ENCODE measurements at places on chromosomes 13 and 19.

GRCh38 chr13:94033098-94033497 is 446.4 kb downstream of the DCT start:
- no peak for DNase-seq

DNA sequence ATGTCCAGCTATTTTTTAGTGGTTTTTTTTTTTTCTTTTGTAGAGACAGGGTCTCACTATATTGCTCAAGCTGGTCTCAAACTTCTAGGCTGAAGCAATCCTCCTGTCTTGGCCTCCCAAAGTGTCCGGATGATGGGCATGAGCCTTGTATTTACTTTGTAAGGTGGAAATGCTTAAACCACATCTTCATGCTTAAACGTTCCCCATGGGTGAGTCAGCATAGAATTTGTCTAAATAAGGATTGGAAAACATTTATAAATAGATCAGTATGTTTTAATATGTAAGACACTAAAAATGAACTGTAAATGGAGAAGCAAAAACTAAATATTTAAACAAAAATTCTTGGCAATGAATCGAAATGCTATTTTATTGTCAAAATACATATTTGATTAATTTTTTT is 698.0 kb downstream of the PCDH9 start:
- DNase-seq: no peak

DNA sequence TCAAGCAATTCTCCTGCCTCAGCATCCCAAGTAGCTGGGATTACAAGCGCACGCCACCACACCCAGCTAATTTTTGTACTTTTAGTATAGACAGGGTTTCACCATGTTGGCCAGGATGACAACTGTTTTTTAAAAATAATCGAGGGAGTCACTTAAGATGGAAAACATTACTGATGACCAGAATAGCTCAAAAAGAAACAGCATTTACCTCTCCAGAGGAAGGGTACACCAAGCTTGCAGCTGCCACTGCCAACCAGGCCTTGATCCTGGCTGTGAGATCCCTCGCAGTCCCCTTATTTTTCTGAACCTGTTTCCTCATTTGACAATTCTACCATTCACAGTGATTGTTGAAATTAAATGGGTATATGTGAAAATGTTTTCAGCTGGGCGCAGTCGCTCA is 14.5 kb downstream of the PDCD5 start:
- no peak for DNase-seq

DNA sequence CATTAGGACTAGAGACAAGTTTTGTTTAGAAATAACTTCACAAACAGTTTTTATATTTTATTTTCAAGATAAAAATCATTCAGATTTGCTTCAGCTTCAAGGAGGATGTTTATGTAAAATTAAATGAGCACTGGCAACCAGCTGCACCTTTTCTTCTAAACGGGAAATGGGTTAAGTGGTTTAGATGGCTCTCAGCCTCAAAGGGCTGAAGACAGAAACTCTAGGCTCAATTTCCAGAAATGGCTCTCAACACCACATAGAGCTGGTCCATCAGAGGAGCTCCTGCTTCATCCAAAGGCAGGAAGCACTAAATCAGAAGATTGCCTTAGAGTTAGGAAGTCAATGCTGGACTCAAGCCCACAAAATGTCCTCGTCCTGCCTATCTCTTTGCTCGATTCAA is 74.7 kb downstream of the ZNF429 start:
- DNase-seq: no peak

DNA sequence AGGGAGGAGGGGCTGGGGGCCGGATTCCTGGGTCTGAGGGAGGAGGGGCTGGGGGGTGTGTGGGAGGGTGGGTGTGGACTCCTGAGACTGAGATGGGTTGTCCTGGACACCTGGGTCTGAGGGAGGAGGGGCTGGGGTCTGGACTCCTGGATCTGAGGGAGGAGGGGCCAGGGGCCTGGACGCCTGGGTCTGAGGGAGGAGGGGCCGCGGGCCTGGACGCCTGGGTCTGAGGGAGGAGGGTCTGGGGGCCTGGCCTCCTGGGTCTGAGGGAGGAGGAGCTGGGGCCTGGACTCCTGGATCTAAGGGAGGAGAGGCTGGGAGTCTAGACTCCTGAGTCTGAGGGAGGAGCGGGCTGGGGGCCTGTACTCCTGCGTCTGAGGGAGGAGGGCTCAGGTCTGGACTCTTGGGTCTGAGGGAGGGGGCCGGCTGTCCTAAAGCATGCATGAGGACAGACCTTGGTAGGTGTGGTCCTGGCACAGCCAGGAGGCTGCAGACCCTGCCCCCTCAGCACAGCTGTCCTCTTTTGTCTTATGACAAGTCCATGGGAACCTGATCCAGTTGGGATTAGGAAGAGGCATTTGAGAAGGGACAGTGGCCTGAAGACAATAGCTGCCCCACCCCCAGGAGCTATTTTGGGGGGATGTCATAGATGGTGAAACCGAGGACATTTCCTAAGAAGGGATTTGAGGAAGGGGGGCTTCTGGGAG is 1.3 kb downstream of the TNNT1 start:
- DNase-seq: no peak

- DNase-seq: no peak
Measured at GRCh38 chr19:4186087-4186993, 3.9 kb downstream of the ANKRD24 start.

GRCh38 chr13:40187324-40187795 is 479.1 kb downstream of the FOXO1 start:
- no peak for DNase-seq

DNA sequence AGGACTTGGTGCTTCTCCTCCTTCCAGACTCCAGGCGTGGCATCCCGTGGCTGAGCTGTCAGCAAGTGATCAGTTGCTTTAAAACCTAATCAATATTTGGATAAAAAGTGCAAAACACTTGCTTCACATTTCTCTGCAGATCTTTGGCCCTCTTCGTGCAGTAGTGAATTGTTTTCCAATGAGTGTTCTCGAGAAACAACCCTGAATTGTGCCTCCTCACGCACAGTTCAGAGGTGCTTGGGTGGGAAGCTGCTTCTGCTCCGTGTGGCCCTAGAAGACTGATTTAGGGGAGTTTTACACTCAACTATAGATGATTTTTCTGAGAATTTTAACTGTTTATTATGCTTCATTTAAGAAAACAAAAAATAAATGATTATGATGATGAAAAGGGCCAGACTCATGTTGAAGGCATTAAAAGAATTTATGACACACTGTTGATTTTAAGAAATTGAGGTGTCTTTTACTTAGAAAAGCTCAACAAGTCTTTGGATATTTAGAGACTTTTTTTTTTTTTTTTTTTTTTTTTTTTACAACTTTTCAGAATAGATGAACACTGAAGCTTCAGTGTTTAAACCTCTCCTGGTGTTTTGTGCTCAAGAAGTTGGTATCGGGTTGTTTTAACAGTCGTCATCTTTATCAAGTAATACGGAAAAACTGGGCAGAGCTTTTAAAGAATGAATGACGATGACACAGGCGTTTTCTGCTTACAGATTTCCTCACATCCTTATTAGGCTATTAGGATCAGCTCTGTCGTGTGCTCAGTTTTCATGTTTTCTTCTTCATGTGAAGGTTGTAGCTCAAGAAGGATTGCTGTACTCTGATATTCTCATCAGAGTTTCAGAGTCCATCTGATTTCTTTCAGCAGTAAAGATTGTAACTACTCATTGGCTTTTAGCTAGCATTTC is 39.5 kb upstream of the TEX29 start:
- DNase-seq: no peak

GRCh38 chr19:45099467-45100191 is 6.7 kb downstream of the PPP1R37 start:
- no peak for DNase-seq

GRCh38 chr13:37138169-37138568 is 32.7 kb upstream of the CSNK1A1L start:
- DNase-seq: no peak

DNA sequence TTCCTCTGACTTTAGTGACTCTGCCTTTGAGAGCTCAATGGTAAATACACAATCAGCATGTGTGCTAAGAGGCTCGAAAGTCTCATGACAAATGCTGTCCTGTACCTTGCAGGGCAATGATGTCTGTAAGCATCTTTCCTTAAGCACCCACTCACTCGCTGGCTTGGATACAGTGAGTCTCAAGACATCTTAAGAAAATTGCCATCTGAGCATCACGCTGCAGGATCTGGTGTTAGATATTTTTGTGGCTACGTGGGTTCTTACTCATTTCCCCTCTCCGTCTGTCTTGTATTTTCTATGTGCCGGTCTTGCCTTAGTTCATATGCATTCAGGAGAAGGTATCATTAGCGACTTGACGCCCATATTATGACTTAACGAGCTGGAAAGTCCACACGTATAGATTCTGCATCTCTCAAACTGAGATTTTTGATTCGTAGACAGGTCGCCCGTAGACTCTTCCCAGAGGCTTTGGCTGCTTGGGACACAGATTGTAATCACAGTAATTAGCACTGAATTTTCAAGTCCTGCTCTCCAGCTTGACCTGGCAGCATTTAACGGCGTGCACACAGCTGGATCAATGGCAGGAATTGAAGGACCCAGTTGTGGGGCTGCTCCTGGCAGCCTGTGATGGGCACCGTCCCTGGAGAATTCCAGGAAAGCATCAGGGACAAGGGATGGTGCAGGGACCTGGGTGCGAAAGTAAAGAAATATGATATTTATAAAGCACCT is 231.2 kb downstream of the ZIC5 start:
- DNase-seq: no peak

DNA sequence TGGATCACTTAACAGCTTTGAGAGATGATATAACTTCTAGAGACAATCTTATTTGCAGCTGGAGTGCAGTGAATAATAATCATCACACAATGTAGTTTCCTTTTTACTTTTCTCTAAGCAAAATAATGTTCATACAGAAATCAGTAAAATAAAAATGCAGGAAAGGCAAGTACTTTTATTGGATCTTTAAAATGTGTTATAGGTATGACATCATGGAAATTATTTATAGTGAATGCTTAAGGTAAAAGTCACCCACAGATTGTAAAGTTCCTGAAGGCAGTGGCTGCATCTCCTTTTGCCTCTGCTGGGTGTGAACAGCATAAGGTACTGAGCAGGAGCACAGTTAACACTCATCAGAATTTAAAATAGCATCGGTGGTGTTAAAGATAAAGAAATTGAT is 17.3 kb upstream of the IL17D start:
- no peak for DNase-seq

GRCh38 chr13:71461892-71462291 is 405.1 kb downstream of the DACH1 start:
- DNase-seq: no peak

DNA sequence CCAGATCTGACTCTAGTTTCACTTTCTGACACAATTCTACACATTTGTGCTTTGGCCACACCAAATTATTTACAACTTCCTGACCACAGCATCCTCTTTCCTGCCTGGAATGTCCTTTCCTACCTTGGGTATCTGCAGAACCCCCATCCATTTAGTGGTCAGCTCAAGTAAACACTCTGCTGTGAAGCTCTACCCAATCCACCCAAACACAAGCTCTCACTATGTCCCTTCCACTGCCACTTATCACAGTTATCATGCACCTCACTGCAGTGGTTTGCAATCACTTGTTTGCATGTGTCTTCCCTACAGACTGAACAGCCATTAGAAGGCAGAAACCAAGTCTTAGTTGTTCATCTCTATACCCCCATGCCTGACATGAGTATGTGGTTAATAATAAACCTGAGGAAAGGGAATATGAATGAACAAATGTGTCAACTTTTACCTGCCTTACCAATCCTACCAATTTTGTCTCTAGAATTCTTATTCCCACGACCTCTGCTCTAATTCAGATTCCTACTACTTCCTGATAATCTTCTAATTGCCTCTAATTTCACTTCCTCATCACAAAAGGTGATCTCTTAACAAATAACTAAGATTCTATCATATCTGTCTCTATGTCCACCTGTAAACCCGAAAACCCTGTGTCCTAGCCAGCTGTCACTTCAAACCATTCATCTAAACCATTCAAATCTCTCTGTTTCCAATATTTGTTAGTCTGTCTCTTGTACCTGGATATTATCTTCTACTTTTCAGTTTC is 25.1 kb downstream of the LNX2 start:
- no peak for DNase-seq

DNA sequence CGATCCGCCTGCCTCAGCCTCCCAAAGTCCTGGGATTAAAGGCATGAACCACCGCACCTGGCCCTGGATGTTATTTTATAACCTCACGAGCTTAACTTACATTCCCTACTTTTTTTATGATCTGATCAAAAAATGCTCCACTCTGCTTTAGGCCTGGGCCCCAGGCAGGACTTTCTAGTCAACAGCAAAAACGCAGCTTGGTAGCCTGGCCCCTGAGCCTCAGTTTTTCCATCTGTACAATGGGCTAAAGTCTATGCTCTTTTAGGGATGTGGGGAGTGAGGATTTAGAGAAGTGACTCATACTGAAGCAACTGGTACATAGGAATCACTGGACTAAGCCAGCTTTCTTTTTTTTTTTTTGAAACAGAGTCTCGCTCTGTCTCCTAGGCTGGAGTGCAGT is 11.9 kb upstream of the PIK3R2 start:
- DNase-seq: no peak

- no peak for DNase-seq
Measured at GRCh38 chr19:45917421-45918091, 3.0 kb upstream of the NANOS2 start.

- DNase-seq: no peak
Measured at GRCh38 chr19:56839652-56840450, 675 bp downstream of the PEG3 start.

- no peak for DNase-seq
Measured at GRCh38 chr13:28138756-28139470, 568 bp downstream of the PAN3 start.

- DNase-seq: no peak
Measured at GRCh38 chr13:113998781-113999617, 25.1 kb upstream of the C13orf46 start.

- no peak for DNase-seq
Measured at GRCh38 chr19:46528601-46529590, 33.2 kb upstream of the PNMA8B start.

GRCh38 chr13:96629331-96629730 is 364.9 kb downstream of the OXGR1 start:
- no peak for DNase-seq

- no peak for DNase-seq
Measured at GRCh38 chr13:23845105-23845725, 44.0 kb downstream of the MIPEP start.

DNA sequence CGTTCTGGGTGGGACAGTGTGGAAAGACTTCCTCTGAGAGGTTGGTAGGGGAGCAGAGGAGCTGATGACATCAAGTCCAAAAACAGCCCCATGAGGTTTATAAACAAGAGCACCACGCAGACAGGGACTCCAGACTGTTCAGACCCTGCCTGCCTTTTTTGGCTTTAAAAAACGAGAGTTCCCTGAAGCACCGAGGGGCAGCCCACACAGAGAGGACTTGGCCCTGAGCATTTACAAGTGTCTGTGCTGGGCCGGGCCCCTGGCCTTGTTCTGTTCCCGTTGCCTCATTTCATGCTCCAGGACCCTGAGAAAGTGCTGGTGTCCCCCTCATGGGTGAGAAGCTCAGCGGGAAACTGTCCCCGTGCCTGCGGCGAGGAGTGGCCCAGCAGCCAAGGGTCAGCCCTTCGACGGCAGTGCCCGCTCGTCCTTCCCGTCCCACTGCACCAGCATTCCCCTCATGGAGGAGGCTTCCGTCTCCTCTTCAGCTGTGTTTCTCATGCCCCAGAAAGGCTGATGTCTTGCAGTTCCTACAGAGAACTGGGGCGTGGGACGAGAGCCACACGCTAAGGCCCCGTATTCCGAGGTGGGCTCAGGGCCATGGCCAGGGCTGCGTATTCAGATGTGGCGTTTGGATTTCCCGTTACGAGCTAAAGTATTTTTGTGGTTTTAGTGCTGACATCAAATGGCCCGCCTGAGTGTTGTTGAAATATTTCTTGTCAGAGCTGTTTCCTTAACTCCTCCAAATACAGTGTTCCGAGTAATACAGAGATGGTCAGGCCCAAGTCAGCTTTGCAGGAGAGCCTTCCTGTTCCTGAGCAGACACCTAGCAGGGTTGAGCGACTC is 93.5 kb downstream of the ATP11A start:
- DNase-seq: no peak

- no peak for DNase-seq
Measured at GRCh38 chr13:99792079-99792921, 179.3 kb downstream of the ZIC5 start.

All from NCI-H2081 treated with DMSO at 0.1 percent for 48 hours (cell line).